ENCODE measurements at places on chromosomes 3 and 15.

GRCh38 chr3:116413319-116413718, 32.0 kb downstream of the LSAMP start:
- no peak for DNase-seq

DNA sequence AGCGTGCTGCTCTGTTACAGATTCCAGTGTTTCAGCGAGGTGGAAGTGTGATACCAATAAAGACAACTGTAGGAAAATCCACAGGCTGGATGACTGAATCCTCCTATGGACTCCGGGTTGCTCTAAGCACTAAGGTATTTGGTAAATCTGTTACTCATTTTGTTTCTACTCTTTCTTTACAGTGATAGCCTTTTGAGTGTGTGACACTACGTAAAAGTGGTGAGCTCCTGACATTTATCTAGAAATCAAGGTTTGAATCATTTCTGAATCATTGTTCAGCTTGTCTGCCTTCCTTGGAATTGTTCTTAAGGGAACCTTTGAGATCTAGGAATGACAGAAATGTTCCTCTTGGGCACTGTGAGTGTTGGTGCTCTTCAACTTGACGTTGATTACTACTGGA, 11.2 kb upstream of the CAPN3 start:
- no peak for DNase-seq

- no peak for DNase-seq
These were observed 95.8 kb upstream of the SLC25A36 start for GRCh38 chr3:140845882-140846281.

GRCh38 chr3:113663324-113663750, 33.1 kb downstream of the USF3 start:
- DNase-seq = no peak

- no peak for DNase-seq
These were observed 79.8 kb downstream of the SEMA5B start for GRCh38 chr3:122947738-122948137.

- DNase-seq = no peak
These were observed 1.4 kb downstream of the CEMIP start for GRCh38 chr15:80780416-80781221.

DNA sequence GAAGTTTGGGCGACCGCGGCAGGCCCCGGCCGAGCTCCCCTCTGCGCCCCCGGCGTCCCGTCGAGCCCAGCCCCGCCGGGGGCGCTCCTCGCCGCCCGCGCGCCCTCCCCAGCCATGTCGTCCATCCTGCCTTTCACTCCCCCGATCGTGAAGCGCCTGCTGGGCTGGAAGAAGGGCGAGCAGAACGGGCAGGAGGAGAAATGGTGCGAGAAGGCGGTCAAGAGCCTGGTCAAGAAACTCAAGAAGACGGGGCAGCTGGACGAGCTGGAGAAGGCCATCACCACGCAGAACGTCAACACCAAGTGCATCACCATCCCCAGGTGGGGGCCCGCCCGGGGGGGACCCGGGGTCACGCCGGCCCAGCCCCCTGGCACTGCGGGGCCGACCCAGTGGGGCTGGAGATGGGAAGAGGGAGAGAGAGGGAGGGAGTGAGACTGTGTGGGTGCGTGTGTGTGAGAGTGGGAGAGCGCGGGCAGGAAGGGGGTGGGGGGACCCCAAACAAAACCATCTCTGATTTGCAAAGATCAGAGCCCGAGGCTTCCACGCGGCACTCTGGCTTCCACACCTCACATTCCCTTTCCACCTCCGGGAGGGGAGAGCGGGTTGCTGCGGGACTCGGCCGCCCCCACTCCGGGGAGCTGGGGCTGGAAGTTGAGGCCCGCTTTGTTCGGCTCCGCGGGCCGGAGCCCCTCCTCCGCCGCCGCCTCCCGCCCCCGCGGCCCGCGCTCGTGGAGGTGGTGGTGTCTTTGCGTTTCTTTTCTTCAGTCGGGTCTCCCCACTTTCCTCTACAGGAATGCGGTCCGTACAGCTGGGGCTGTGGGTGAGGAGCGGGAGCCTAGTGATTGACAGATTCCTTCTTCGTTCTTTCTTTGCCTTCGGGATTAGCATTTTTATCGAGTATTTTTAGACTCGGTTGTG, 898 bp downstream of the SMAD3 start:
- DNase-seq = no peak

DNA sequence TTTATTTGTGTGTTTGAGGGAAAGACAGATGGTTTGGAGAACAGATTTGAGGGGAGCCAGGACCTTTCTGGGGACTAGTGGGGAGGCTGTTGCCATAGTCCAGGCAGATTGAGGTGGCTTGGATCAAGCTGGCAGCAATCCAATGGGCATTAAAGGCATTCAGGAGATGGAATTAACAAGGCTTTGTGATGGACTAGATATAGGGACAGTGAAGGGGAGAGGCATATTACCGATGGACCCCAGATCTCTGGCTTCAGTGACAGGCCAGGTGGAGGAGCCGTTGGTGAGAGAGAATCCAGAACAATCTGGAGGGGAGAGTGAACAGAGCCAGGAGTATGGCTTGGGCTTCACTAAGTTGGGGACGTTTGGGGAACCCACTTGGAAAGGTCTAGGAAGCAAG, 124.8 kb downstream of the EEFSEC start:
- DNase-seq = no peak

DNA sequence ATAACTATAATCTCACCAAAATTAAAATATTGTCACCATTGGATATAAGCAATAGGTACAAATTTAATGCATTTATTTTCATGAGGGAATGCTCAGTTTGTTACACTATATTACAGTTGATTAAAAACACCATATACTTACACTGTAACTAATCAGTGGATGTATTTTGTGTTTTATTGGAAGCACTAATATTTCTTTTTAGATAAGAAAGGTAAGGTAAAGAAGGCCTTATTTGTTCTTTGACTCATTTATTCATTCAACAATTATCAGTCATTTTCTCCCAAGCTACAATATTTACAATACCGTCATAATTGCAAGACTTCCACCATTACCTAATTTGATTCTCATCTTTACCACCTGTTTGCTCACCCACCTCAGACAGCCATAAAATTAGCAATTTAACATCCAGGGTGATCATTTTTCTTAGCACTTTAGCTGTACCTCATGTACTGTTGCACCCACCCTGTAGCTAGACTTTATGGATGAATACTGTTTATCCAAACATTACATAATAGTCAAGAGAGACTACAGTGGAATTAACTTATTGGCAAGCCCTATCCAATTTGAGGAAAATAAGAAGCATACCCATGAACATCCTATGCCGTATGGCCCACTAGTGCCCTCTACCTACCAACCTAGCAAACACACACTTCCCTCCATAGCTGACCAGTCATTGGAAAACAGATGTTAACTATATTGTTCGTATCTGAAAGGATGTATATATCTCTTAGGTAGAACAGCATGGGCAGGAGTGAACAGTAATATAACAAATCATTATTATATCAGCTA, 229.6 kb downstream of the BBX start:
- peak; percentile 49 for DNase-seq

DNA sequence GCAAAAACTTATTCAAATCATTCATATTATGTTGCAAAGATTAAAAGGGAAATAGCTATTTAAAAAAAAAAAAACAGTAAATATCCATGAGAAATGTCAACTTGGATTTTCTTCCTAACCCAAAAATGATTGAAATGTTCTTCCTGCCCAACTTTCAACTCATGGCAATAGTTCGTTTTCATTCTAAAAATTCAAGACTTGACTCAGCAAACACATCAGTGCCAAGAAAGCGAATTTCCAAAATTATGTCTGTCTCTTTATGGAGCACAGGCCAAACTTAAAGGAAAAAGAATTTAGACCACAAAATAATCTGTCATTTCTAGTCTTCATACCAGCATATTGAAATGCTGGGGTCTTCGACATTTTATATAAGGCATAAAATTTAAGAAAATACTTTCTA, 63.7 kb downstream of the MAGI1 start:
- no peak for DNase-seq

DNA sequence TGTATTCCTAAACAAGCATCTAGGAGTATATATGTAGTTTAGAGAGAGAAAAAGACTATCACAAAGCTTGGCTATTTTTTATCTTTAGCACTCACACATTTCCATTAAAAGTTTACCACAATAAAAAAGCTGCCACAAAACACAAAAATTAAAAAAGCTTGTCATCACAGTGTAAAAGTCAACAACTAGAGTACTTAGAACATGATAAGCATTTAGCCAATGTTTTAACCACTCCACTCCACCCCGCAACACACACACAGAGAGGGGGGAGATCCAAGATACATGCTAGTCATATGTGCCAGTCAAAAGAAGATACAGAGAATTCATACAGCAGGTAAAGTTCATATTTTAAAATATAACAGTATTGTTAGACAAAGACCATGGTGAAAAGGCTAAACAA, 79.7 kb downstream of the STAG1 start:
- DNase-seq = no peak

DNA sequence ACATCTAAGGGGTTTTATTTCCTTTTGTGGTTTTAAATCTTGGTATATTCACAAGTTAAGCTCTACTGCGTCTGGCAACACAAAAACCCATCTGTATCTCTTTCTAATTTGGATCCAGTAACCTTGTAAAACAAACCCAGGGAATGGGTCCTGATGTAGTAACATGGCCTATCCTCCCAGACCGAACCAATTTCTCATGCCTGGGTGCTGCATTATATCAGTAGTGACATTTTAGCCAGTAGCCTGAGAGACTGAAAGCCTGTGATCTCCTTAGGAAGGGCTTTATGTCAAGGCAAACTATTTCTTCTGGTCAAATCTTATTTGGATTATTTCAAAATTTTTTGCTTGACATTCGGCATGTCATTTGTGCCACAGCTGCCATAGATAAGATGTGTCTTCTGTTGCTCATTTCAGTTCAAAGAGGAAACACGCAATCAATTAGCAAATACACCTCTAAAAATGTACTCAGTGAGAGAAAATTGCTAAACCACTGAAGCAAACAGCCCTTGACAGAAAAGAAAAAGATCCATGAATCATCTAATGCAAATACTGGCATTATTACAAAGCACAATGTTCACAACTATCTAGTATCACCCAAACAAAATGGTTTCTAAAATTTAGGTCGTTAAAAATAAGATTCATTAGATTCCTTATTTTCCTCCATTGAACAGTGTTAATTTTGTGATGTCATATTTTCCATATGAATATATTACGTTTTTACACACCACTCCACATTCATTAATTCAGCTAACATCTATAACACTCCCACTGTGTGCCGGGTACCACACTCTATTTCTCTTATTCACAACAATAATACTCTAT, 4.0 kb downstream of the NPTN start:
- DNase-seq = peak; percentile 27

GRCh38 chr3:189233225-189233858, 61.6 kb downstream of the TPRG1 start:
- peak; percentile 62 for DNase-seq

DNA sequence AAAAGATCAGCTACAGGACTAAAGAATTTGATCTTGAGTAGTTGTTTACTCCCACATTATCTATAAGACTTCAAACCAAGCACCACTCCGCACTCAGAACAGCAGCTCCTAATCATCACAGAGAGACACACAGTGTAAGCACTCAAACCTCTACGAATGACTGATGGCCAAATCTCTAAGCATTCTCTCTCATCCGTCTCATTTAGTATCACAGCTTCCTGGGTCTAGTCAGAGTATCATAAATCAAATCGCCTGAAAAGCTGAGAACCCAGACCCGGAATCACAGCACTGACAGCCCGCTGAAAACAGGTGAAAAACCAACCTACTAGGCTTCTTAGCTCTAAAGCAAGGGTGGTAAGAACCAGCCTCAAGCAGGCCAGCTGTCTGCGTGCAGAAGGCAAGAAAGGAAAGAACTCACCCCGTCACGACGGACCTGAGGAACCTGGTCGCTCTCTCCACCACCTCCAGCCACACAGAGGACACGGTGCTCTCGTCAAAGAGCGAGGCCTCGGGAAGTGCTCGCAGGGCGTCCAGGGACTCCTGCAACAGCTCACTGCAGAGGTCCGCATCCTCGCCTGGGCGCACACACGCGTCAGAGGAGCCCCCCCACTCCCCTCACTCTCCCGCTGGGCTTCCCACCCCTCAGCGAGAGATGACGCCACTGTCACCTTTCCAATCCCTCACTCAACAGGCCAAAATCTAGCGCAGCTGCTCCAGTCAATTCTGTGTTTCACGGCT, 47.9 kb downstream of the HERC2 start:
- DNase-seq = no peak

DNA sequence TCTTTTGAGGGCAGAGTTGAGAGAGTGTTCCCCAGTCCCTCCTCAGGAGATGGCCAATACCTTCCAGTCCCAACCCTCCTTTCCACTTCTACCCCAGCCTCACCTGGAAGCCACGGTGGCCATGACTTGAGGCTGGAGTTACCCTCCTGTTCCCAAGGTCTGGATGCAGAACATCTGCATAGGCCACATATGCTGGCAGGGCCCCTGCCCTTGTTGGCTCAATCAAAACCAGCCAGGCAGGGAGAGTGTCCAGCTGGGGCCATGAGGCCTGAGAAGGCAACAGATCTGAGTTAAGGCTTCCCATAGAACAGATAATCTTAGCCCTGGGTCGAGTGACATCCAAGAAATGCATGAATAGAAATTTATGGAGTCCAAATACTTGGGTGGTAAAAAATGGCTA, 23.6 kb upstream of the VIPR1 start:
- DNase-seq = no peak

DNA sequence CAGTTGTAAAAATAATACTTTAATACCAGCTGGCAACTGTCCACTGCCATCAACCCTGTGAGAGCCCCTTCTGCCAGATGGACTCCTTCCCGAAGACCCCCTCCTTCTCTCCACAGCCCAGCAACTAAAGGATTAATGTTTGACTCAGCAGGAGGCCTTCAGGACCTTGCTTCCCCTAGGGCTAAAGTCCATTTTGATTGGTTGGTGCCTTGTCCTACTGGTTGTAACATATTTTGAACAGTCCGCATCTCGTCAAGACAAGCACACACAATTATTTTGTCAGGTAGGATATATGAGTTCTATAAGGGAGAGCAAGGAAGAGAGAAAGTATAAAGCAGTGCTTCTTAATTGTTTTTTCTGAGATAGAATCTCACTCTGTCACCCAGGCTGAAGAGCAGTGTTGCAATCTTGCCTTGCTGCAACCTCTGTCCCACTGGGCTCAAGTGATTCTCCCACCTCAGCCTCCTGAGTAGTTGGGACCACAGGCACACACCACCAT, 18.6 kb downstream of the ACOX2 start:
- DNase-seq = no peak

GRCh38 chr3:48473617-48473952, 27.0 kb downstream of the ATRIP start:
- peak; percentile 33 for DNase-seq

GRCh38 chr15:92667287-92667904, 11.8 kb upstream of the FAM174B start:
- DNase-seq = peak; percentile 35

GRCh38 chr3:146594843-146595482, 10.2 kb downstream of the PLSCR5 start:
- DNase-seq = no peak

- DNase-seq = no peak
These were observed 364.2 kb downstream of the LRTM1 start for GRCh38 chr3:54563501-54564200.

Data from NCI-H774 (cell line).